H7 (cell line): ENCODE measurements at places on chromosomes 1 and 21.

DNA sequence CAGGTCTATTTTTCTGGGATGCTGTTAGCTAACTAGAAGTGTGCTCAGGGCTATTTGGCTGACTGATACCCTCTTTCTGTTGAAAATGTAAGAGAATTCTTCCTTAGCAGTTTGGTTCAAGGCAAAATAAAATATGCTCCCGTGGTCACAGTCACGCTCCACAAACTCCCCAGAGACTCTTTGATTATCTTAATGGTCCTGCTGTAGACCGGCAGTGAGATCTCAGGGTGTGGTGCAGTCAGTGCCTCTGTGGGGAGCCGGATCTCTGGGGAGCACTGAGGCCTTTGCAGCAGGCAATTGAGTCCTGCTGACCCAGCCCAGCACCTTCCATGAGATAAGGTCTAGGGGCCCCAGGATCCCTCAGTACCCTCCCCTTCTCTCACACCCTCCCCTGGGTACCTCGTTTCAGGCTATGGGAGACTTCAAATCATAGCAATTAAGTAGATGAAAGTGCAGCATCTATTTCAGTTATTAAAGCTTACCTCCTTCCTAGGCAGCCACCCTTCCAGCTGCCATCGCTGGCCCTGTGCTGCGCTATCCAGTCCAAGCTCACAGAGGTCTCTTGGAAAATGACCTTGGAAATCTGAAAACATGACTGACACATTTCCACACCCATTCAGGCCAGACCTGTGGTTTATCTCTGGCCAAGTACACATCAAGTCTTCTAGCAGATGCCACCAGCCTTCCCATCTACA is 98.1 kb downstream of the SEC16B start:
- DNase-seq: no peak

GRCh38 chr1:15974855-15975254 is 1.0 kb downstream of the ZBTB17 start:
- no peak for DNase-seq

- DNase-seq: no peak
These were observed 156.7 kb upstream of the POGK start for GRCh38 chr1:166682588-166682987.

DNA sequence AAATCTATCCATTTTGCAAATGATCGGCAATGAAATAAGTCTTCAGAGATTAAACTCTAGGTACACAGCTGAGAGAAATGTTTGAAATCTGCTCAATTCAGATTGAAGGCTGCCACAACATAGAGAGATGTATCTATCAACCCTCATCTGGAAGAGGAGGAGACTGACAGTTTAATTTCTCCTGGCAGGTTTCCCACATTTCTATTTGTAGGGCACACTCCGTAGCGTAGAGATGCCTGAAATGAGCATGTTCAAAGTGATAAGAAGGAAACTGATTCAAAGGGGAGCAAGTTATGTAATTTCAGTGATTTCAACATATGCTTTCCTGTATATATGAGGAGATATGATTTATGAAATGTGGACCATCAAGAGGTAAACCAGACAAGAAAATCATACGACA is 44.1 kb downstream of the NIBAN1 start:
- DNase-seq: no peak

- DNase-seq: no peak
These were observed 307.2 kb downstream of the HHIPL2 start for GRCh38 chr1:222240536-222241181.

DNA sequence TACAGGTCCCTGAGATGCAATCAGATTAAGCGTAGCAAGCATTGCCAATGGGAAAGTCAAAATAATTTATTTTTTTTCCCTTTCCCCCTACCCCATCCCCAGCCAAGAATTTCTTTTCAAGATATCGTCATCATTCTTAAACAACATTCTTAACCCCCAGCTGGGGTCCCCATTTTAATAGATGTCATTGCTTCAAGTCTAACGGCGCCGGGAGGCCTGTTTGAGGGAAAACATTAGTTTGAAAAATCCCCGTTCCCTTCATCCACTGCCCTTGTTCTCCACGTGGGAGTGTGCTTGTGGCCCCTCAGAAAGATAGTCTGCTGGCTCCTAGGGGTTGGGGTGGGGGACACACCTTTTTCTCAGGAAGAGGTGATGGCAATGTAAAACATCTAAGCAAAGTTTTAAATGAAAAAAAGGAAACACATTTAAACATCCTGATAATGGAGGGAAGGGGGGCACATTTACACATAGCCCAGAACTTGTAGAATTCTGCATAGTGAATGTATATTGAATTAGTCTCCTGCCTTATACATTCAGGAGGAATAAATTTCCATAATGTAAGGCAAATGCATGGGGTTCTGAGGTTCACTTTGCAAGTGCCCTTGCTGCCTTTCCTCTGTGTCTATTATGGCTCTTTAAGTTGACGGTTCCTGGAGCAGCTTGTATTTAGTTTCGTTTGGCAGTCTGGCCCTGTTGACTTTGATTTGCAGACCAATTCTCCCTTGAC is 6.8 kb downstream of the TRNP1 start:
- DNase-seq: no peak

DNA sequence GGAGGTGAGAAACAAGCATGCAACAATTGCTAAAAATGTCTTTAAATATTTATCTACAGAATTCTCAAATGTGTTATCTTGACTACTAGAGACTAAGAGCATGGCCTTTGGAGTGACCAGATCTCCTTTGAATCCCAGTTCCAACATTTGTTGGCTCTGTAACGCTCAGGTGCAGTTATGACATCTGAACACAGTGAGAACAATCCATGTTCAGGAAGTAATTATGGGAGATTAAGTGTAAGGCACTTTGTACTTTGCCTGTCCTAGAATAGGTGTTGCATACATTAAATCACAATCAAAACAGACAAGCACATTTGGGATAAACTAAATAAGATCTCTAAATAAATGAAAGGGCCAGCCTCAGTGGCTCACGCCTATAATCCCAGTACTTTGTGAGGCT is 454.5 kb downstream of the SMYD3 start:
- DNase-seq: no peak

DNA sequence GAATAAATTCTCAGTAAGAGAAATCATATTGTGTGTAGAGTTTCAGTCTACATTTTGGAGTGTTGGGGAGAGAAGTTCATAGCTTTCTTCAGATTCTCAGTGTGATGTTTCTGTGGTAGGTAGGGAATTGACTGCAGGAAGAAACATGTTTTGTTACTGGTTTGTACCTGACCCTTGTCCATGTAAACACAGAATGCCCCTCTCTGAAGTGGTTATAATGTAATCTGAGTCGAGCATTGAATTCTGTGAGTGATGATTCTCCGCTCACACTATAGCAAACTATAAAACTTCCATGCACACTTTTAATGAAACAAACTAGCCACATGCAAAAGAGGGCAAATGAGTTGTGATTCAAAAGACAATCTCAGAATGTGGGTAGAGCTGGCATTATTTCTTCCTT is 433.2 kb downstream of the USP25 start:
- DNase-seq: no peak
